ENCODE measurements at places on chromosomes 5 and 9.

DNA sequence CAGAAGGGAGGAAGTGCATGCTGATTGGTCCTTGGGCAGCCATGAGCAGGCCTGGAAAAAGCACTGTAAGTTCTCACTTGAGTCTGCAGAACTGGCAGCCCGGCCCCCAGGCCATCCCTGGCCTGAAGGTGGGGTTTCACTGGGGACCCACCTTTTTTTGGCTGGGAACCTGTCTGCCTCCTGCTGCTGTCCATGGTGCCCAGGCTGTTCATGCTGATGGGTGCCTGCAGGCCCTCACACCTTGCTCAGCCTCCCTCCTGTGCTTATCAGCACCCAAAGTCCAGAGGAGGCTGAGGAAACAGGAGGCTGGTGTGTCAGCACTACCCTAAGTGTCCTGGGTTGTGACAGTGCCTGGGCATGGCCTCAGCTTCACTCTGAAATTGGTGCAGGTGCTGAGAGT, 134.4 kb upstream of the SPRY4 start:
- H3K27me3 ChIP-seq, result no peaks in the 10 kb centered on the region
- no peak overlapping the region for H3K4me3 ChIP-seq
- peaks cover 5% of the 10 kb centered on the region for H3K4me1 ChIP-seq

GRCh38 chr5:73267766-73268435, 94.9 kb downstream of the TMEM174 start:
- no peak for DNase-seq
- H3K4me3 ChIP-seq, result no peak overlapping the region
- H3K27ac ChIP-seq, result no peak overlapping the region
- H3K36me3 ChIP-seq, result no peaks in the 10 kb centered on the region

DNA sequence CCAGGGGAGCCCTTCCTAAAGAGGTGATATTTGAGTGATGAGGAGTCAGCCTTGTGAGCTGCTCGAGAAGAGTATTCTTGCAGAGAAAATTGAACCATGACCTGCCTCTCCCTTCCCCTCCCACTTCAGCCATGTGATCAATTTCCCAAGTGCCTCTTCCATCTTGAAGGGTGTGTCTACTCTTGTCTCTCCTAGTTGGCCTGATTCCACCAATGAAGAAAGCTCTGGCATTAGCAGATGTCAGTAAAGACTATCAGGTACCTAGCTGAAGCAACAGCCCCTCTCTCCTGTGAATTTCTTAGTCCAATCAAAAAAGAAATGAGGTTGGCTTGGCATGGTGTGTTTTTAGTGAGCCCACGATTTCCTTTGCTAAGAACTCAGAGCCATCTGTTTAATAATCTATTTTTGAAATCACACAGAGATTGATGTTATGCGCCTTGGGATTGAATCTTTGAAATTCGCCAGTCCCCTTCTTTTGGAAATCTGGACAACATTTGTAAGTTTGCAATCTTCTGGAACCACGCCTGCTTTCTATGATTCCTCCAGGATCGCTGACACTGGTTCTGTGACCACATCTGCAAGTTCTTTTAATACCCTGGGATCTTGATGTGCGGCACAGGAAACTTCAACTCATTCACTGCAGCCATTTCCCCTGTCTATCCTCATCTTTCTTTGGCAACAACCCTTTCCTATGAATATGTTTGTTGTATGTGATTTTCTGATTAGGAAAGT, 404.6 kb downstream of the DMRT2 start:
- no peak for DNase-seq
- no peaks in the 10 kb centered on the region for H3K36me3 ChIP-seq
- peaks cover 8% of the 10 kb centered on the region for H3K27me3 ChIP-seq
- no peak overlapping the region for H3K27ac ChIP-seq

- no peaks in the 10 kb centered on the region for H3K27me3 ChIP-seq
- H3K4me1 ChIP-seq, result peaks cover 6% of the 10 kb centered on the region
- H3K4me3 ChIP-seq, result peak overlapping the region; percentile 39
Measured at GRCh38 chr5:134594797-134595457, 37.7 kb downstream of the SAR1B start.

DNA sequence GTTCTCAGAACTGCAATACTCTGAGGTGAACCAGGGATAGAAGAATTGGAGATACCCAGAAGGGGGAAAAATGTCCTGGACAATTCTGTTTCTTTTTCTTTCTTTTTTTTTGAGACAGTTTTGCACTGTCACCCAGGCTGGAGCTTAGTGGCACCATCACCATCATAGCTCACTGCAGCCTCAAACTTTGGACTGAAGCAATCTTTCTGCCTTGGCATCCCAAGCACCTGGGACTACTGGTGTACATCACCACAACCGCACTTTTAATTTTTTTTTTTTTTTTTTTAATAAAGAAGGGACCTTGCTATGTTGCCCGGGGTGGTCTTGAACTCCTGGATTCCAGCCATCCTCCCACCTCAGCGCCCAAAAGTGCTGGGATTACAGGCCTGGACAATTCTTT, 1.9 kb downstream of the EMB start:
- H3K4me3 ChIP-seq, result peak overlapping the region; percentile 93
- no peaks in the 10 kb centered on the region for H3K27me3 ChIP-seq
- no peak for DNase-seq
- H3K4me1 ChIP-seq, result peaks cover 47% of the 10 kb centered on the region
- peak overlapping the region; percentile 97 for H3K27ac ChIP-seq

GRCh38 chr5:138903130-138903775, 28.1 kb upstream of the LRRTM2 start:
- H3K27ac ChIP-seq, result no peak overlapping the region
- DNase-seq, result no peak
- no peak overlapping the region for H3K4me3 ChIP-seq

DNA sequence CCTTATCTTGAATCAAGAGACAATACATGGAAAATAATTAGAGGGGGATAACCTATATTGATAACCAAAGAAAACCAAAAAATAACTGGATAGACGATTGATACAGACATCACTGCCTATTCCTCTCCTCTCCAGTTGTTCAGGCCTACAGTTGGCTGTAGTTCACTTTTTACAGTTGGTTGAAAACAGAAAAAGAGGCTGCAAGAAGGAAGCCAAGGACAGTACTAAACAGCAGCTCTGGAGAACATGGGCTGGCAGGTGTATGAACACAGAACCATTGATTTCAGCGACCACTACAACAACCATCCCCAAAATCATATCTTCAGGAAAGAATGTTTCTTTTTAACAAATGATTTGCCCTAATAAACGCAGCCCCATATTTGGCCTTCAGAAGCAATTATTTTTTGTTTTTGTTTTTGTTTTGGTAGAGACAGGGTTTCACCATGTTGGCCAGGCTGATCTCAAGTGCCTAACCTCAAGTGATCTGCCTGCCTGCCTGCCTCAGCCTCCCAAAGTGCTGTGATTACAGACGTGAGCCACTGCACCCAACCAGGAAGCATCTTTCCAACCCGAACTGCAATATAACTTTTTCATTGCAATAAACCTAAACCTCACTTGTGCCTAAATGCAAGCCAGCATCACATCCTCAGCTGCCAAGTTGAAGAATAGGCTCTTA, 64.3 kb downstream of the MLLT3 start:
- H3K27me3 ChIP-seq, result no peaks in the 10 kb centered on the region
- H3K27ac ChIP-seq, result peak overlapping the region; percentile 56
- H3K4me1 ChIP-seq, result peaks cover 57% of the 10 kb centered on the region
- H3K36me3 ChIP-seq, result no peaks in the 10 kb centered on the region
- DNase-seq, result no peak

DNA sequence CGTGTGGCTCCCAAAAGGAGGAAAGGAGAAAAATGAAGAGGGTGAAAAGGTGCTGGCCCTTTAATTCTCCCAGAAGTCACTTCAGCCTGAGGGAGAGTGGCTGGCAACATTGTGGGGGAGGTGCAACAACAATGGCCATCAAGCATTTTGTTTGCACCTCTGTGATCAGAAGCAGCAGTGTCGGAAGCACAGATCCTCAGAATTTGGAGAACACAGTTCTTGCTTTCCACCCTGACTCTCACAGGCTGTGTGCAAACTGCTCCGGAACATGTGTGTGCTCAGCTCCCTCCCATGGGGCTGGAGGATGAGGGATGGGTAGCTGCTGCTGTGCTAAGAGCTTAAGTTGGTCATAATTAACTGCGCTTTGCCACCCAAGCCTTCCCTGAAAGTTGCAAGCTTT, 127.1 kb downstream of the DPYSL3 start:
- H3K4me1 ChIP-seq, result no peaks in the 10 kb centered on the region
- H3K36me3 ChIP-seq, result no peaks in the 10 kb centered on the region
- no peak for DNase-seq
- no peak overlapping the region for H3K27ac ChIP-seq

DNA sequence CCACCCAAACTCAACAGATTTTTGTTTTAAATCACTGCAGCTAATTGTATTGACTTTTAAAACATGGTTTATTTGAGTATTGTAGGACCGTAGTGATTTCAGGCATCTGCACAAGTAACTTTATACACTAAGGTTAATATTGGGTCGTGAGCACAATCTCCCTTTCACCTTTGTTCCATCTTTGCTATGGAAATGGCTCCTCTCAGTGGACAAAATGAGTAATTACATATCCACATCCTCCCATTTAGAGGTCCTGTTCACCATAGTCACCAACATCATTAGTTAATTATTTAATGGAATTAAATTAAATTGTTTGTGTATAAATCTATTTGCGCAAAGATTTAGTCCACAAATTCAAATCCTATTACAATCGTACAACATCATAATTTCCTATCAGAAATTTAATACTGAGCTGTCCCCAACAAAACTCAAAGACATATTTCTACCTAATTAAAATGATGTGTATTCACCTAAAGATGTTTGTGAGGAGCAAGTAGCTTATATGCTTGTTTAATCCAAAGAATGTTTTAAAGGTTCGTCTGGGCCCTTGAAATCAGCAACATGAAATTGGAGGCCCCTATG, 173.0 kb upstream of the DAPK1 start:
- H3K27ac ChIP-seq, result no peak overlapping the region
- H3K4me1 ChIP-seq, result no peaks in the 10 kb centered on the region
- DNase-seq, result no peak
- H3K27me3 ChIP-seq, result peaks cover 33% of the 10 kb centered on the region

GRCh38 chr9:127055745-127056402, 66.6 kb downstream of the ANGPTL2 start:
- no peak overlapping the region for H3K27ac ChIP-seq
- no peaks in the 10 kb centered on the region for H3K27me3 ChIP-seq
- no peak for DNase-seq
- no peak overlapping the region for H3K4me3 ChIP-seq
- peaks cover 16% of the 10 kb centered on the region for H3K4me1 ChIP-seq
- H3K36me3 ChIP-seq, result no peaks in the 10 kb centered on the region

DNA sequence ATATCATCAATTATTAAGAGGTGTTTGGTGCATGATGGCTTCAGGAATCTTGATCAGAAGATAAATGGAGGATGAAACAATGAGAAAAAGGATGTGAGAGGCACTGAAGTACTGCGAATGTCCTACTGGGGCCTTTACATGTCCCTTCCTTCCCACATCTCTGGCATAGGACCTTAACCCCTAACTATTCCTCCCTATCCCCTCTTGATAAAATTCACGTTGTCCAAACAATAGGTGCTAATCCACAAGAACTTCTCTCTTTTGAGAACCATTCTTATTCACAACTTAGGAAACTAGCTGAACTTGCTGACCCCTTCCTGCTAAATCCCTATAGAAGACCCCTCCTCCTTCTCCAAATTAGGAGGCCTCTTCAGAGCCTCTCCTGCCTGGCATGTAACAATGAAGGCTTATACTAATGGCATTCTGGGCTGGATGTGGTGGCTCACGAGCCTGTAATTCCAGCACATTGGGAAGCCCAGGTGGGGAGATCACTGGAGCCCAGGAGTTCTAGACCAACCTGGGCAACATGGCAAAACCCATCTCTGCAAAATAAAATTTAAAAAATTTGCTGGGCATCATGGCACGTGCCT, 276.5 kb upstream of the SMARCA2 start:
- DNase-seq, result no peak
- no peak overlapping the region for H3K27ac ChIP-seq
- no peaks in the 10 kb centered on the region for H3K36me3 ChIP-seq
- no peaks in the 10 kb centered on the region for H3K4me1 ChIP-seq

- H3K4me1 ChIP-seq, result peaks cover 8% of the 10 kb centered on the region
- H3K27ac ChIP-seq, result no peak overlapping the region
Measured at GRCh38 chr5:115069087-115069968, 100.4 kb downstream of the TRIM36 start.

GRCh38 chr9:37507566-37508134, 21.9 kb downstream of the POLR1E start:
- peaks cover 36% of the 10 kb centered on the region for H3K4me1 ChIP-seq
- peak overlapping the region; percentile 82 for H3K27ac ChIP-seq
- H3K36me3 ChIP-seq, result peaks cover 4% of the 10 kb centered on the region
- DNase-seq, result no peak
- no peaks in the 10 kb centered on the region for H3K27me3 ChIP-seq
- H3K4me3 ChIP-seq, result peak overlapping the region; percentile 39

- H3K4me1 ChIP-seq, result peaks cover 7% of the 10 kb centered on the region
- no peak overlapping the region for H3K27ac ChIP-seq
- DNase-seq, result no peak
- H3K27me3 ChIP-seq, result peaks cover 16% of the 10 kb centered on the region
- peaks cover 9% of the 10 kb centered on the region for H3K36me3 ChIP-seq
Measured at GRCh38 chr9:83598487-83598886, 24.5 kb upstream of the IDNK start.

Measured in T-helper 17 cell (primary cell).